GM23338 (cell line): ENCODE measurements at places on chromosomes 3 and 15.

- DNase-seq: no peak
These were observed 134.9 kb downstream of the FEZF2 start for GRCh38 chr3:62238431-62238830.

- DNase-seq: no peak
These were observed 96.7 kb upstream of the SNTN start for GRCh38 chr3:63555767-63556166.

DNA sequence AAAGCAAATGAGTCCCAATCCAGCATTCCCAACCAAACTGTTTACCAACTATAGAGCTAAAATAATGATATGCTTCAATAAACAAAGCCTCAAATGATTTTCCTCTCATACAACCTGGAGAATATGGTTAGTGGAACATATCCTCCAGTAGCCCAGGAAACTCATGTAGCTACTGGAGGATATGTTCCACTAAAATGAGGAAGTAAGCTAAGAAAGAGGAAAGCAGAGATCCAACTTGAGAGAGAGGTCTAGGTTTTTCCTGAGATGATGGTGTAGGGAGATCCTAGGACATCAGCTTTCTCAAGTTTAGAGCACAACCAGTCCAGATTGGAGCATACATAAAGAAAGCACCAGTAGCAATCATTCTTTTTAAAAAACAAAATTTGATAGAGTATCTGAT lies 44.6 kb upstream of the SLC4A7 start:
- no peak for DNase-seq

- no peak for DNase-seq
These were observed 15.3 kb downstream of the CHDH start for GRCh38 chr3:53830944-53831343.

- no peak for DNase-seq
These were observed 249.7 kb upstream of the TTC14 start for GRCh38 chr3:180352261-180352660.

GRCh38 chr15:51080286-51080685 lies 14.4 kb downstream of the TNFAIP8L3 start:
- DNase-seq: no peak

DNA sequence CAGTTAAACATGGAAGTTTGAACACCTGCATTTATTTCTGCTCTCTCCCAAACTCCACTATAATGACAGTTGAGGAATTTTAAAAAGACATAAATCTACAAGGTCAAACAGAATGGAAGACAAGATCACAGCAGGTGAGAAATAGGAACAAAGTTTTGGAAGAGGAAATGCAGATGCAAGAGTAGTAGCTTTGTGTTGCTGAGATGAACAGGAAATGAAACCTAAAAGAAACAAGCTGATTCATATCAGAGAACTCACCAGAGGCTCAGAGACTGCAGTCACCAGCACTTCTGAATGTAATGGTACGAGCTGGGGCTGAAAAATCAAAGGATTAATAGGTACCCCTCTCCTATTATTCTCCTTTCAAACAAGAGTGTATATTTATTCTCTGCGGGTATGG lies 459.9 kb downstream of the RAP2B start:
- no peak for DNase-seq

DNA sequence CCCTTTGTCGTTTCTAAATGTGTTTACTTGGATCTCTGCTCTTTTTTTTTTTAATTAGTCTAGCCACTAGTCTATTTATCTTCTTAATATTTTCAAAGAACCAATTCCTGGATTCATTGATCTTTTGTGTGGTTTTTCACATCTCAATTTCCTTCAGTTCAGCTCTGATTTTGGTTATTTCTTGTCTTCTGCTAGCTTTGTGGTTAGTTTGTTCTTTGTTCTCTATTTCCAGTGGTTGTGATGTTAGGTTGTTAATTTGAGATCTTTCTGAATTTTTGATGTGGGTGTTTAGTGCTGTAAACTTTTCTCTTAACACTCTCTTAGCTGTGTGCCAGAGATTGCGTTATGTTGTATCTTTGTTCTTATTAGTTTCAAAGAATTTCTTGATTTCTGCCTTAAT lies 446.1 kb downstream of the CNTN4 start:
- no peak for DNase-seq

DNA sequence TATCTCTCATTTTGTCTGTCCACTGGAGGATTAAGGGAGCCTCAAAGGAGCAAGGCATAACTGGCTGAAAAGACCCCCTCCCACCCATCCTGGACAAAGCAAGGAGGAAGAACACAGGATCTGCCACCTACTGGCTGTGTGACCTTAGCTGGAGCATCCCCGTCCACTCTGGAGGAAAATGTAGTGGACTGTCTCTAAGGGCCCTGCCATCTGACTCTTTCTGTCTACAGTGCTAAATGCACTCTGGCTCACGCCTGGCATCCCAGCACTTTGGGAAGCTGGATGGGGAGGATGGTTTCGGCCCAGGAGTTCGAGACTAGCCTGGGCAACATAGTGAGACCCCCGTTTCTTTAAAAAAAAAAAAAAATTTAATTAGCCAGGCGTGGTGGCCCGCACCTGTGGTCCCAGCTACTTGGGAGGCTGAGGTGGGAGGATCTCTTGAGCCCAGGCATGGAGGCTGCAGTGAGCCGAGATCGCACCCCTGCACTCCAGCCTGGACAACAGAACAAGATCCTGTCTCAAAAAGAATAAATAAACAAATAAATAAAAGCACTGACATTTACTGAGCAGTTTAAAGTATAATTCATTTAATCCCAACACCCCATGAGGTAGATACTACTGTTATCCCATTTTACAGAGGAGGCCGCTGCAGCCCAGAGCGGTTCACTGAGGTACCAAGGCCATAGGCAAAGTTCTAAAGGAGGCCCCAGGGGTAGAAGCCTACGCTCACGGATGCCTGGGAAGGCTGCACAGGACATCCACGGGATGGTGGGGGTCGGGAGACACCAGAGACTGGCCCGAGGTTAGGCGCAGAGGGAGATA lies 1.1 kb downstream of the TBC1D2B start:
- DNase-seq: peak; percentile 31

GRCh38 chr3:9246189-9246588 lies 3.3 kb downstream of the SRGAP3 start:
- DNase-seq: peak; percentile 33

- DNase-seq: no peak
These were observed 32.9 kb downstream of the SEMA6D start for GRCh38 chr15:47750030-47750739.

DNA sequence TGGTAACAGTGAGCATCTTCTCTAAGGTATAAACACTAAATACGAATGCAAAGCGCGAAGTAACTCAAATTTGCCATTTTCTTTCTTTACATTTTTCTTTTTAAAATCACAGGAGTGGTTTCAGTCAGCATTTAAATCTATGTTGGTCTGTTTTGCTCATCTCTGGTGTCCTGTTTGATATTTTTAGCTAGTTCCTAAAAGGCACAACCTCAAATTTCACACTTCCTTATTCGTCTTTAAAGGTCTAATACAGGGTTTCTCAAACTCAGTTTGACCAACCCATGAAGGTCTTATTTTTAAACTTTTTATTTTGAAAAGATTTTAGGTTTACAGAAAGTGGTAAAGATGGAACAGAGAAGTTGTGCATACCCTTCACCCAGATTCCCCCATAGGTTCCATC lies 201.1 kb downstream of the MAGI1 start:
- DNase-seq: no peak

GRCh38 chr3:25218362-25218761 lies 209.7 kb upstream of the RARB start:
- no peak for DNase-seq

DNA sequence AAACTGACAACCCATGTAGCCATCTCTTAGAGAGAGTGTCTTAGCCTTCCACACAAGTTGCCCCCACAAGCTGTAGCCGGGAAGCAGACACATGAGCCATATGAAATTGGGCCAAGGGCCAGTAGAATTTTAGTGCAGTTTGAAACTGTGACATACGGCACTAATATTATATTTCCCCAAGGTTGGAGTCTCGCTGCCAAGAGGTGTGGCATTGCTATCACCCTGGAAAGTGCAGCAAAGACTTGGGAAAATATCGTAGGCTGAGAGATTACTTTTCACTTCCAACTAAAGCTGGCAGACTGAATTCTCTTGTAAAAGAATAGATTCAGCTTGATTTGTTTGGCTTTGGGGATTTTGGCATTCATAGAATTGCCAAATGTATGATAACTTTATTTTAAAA lies 89.2 kb downstream of the ECT2 start:
- no peak for DNase-seq

GRCh38 chr3:52086461-52086860 lies 30.1 kb upstream of the DUSP7 start:
- no peak for DNase-seq

- no peak for DNase-seq
These were observed 236.1 kb downstream of the RORA start for GRCh38 chr15:60993008-60993407.

DNA sequence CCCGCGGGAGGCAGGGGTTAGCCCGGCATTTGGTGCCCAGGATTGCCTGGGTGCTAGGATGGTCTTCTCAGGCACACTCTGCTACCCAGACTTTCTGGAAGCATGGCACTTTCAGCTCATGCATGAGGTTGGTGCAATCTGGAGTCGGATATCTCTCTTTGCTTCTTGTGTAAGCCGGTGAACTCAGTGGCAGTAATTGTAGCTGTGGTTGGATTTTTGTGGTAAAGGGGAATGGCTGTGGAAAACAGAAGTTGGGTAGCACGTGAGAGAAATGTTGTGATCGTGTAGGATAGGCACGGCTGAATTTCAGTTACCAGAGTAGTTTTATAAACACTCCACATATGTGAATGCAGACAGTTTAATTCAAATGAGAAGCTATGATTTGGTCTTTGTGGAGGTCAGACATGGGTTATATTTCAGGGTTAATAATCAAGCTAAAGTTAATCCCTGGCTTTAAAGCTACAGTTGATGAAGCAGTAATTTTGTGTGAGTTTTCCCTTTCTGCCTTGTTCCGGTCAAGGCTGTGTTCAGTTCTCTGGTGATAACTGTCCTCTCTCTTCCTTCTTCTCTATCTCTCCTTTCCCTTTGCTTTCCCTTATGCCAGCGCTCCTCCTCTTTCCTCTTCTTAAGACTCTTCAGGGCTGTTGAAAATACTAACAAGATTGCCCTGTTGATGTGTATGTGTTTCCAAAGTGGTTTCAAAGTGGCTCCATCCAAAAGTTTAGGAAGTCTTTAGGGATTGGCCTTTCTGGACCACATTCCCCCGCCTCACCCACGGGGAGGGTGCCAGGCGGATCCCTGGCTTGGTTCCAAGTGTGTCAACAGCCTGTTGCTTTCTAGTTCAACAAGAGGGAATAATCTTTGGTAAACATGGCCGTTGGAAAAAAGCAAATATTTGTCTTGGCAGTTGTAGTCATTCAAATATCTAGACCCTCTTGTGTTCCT lies 404.6 kb upstream of the C2CD4B start:
- DNase-seq: no peak

GRCh38 chr3:182331341-182331740 lies 462.0 kb upstream of the ATP11B start:
- DNase-seq: no peak

DNA sequence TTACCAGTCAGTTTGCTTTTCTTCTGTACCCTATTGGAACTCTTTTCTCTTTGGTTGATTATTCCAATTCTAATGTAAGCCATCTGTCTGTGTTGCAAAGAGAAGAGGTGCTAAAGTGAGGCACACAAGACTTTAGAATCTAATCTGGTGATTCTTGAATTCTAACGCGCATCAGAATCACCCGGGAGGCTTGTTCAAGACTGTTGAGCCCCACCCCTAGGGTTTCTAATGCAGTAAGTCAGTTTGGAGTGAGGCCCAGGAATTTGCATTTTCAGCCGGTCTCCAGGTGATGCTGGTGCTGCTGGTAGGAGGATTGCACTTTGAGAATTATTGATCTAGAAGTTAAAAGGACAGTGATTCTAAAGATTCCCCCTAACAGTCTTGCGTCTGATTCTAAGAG lies 185.3 kb upstream of the CHRM5 start:
- peak; percentile 18 for DNase-seq

GRCh38 chr3:43224405-43225073 lies 61.8 kb upstream of the SNRK start:
- DNase-seq: no peak

- peak; percentile 71 for DNase-seq
These were observed 22.0 kb downstream of the TRPM1 start for GRCh38 chr15:31079519-31079918.

GRCh38 chr3:121592856-121593702 lies at the start of gene FBXO40:
TSS of gene FBXO40 (plus strand) at chr3:121593379. CDS start at chr3:121620576, 27,197 bp downstream.
- peak; percentile 99 for DNase-seq

- no peak for DNase-seq
These were observed 35.3 kb downstream of the CCPG1 start for GRCh38 chr15:55372701-55373440.

- peak; percentile 95 for DNase-seq
These were observed 44.6 kb upstream of the SMAD6 start for GRCh38 chr15:66657185-66658020.

DNA sequence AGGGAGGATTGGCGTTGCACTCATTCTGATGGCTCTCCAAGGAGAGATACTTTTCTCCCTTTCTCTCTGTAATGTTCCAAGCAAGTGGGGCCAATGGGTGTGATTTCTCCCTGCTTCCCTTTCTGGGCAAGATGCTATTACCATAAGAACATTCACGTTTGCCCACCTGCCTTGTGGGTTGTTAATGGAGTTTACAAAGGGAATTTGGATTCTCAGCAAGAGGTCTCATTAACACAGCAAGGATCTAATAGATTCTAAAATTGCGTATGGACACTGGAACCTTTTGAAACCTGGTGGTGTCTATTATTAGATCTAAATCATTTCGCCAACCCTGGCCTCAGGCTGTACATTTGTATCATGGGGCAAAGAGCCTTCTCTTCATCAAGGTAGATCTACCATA lies 74.1 kb downstream of the SLCO3A1 start:
- no peak for DNase-seq
